ENCODE measurements at places on chromosomes 3 and 15.

DNA sequence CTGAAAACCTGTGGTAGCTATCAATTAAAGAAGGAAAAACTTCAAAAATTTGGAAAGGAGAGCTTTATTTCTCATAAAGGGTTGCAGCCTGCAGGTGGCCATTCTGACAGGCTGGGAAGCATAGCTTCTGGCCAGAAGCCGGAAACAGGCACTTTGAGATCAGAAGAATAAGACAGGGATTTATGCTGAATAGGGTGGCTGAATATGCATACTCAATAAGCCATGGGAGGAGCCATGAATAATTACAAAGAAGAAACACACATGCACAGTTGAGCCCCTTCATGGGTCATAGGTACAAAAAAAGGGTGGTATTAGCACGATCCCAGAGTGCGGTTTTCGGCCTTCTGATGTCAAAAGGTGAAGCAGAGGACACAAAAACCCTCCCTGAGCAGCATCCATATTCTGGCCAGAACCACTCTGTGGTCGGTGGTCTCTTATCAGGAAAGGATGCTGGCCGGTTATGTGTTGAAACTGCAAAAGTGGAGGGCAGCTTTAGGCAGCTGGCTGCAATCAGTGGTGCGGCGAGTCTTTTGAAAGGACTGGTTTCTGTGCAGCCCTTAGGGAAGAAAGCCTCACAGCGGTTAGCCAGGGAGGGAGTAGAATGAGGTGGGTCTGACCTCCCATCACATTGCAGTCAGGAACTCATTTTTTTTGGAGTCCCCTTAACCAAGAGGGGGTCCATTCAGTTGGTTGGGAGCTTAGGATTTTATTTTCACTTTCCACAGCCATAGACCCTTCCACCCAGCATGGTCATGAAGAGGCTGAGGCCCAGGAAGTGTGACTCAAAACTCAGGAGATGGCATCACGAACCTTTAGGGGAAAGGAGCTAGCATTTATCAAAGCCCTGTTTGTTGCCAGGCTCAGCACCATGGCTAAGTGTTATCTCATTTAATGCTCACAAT lies 34.7 kb upstream of the CCDC174 start:
- DNase-seq, result no peak

- no peak for DNase-seq
These were observed 112.2 kb upstream of the NANOGP8 start for GRCh38 chr15:35197306-35197705.

DNA sequence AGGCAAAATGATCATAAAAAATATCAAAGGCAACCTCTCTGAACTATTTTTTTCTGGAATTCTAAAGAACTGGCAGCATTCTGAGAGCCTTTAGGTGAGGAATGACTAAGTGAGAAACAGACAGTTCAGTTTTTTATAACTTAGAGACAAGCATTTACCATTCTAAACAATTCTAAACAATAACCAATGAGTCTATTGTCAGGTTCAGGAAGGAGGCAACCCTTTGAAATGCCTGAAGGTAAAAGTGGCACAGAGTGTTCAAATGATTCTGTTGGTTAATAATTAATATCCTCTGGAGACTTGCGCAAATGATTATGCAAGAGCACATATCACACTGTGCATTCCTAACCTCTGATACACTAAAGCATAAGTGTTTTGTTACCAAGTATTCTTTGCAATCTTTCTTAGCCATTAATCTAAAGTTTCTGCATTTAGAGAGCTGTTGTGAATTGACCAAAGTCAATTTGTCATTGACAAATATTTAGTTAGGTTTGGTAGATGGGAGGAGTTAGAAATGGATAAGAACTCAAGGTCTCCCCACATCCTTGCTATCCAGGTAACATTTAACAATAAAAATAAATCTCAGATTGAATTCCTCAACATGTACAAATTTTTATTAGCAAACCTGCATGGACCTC lies 9.2 kb upstream of the TGFBR2 start:
- peak; percentile 54 for DNase-seq

GRCh38 chr3:183527428-183528379 lies 27.8 kb downstream of the KLHL6 start:
- no peak for DNase-seq

DNA sequence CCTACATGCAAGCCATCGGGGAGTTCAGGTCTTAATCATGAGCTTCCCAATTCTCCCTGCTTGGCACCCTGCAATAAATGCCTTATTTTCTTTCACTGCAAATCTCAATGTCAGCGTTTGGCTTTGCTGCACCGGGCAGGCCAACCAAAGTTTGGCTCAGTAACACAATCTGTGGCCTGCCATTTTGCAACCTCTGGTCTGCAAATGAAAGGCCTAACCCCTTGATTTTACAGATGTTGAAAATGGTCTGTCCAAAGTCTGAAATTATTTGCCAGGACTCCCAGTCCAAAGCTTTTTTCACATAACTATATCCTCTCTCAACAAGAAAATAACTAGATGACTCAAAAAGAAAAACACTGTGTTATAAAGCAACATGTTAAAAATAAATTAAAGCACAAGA lies 34.0 kb upstream of the LEKR1 start:
- DNase-seq, result no peak

DNA sequence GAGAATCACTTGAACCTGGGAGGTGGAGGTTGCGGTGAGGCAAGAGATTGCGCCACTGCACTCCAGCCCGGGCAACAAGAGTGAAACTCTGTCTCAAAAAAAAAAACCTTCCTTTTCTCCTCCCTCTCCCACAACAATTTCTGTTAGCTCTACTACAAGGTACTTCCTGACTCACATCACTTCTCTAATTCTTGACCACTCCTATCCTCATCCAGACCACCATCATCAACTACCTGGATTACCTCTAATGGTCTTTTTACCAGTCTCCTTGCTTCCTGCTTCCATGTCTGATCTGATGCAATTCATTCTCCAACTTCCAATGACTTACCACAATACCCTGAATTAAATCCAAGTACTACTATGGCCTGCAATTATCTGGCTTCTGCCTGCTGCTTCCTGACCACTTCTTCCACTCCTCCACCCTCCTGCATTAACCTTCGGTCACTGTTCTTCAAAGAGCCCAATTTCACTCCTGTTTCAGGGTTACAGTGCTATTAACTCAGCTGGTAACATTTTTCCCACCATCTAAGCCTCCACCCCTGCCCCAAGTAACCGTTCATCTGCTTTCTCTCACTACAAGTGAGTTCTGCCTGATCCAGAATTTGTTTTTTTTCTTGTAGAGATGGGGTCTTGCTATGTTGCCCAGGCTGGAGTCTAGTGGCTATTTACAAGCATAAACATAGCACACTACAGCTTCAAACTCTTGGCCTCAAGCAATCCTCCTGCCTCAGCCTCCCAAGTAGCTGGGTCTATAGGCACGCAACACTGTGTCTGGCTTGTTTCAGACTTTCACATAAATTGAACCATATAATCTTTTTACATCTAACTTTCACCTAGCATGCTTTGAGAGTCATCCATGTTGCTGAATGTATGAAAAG lies 27.8 kb downstream of the DCAF1 start:
- no peak for DNase-seq

DNA sequence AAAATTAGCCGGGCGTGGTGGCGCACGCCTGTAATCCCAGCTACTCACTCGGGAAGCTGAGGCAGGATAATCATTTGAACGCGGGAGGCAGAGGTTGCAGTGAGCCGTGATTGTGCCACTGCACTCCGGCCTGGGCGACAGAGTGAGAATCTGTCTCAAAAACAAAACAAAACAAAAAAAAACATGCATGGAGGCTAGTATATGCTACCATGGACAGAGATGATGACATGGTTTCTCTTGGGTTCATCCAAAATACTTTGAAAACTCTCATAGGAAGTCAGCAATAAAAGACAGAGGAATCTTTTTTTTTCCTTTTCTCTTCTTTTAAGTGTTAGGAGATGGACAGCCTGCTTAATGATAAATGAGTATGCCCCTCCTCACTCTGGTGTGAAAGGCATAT lies 137.7 kb upstream of the MB21D2 start:
- DNase-seq, result no peak

DNA sequence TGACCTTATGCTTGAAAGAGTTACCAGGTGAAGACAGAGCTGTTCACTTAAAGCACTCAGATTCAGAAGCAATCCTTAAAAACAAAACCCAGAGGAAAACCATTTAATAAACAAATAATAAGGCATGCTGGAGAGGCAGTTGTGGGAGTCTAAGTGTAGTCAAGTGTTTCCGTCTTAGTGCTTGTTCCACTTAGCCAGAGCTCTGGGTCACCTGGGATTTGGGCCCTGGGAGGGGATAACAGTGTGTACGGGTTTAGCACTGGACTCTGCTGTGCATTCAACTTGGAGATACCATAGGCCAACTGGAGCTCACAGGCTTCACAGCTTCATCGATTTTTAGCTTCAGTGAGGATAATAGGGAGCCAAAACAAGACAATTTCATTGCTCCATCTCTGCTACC lies 444.6 kb downstream of the CNTN4 start:
- DNase-seq, result no peak

DNA sequence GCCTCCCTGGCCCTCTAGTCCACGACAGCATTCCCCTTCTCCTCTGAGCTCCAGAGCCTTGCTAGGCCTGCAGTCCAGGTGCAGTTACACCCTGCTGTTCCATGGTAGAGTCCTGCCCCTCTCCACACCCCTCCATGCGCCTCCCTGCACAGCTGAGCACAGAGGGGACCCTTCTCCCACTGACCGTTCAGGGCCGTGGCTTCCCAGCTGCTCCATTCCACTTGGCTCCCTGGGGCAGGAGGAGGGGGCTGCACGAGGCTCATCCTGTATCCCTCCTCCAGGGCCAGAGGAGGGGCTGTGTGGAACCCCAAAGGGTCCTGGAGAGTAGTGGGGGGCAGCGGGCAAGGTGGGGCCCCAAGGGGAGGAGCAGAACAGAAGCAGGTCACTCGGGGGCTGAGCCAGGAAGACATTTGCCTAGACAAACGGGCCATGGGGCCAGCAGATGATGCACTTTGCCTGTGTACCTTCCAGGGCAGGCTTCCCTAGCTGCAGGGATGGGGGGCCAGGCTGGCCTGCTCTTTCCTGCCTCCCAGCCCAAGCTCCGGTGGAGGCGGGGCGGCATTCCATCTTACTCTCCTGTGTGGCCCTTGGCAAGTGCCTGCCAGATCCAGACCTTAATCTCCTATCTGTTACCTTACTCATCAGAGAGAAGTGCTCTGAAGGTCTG lies 20.7 kb upstream of the GOLGA6C start:
- DNase-seq, result no peak

DNA sequence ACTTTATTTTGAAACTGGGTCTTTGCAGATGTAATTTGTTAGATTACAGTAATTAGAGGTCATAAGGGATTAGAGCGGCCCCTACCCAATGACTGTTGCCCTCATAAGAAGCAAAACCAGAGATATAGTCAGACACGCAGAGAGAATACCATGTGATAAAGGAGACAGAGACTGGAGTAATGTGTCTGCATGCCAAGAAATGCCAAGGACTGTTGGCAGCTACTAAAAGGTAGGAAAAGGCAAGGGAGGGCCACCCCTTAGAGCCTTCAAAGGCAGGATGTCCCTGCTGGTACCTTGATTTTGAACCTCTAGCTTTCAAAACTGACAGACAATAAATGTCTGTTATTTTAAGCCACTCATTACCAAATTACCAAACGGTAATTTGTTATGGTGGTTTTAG lies 548.2 kb downstream of the FHIT start:
- DNase-seq, result no peak

- DNase-seq, result no peak
These were observed 33.8 kb downstream of the MRAS start for GRCh38 chr3:138381950-138382715.

- DNase-seq, result no peak
These were observed 50.6 kb upstream of the RASA2 start for GRCh38 chr3:141436180-141436579.

DNA sequence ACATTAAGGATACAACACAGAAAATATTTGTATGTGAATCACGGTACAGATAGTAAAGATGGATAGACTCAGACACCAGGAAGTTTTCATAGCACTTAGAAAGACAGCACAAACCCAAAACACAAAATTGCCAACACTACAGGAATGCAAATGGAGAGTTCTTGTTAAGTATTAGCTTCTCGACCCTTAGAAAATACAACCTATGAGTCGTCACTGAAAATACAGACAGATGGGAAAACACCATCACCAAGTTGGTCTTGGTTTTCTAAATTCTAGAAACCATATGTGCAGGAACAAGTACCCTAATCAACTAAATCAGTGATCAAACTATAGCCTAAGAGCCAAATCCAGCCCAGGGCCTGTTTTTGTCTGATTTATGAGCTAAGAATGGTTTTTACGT lies 50.7 kb downstream of the PEAK1 start:
- no peak for DNase-seq

All from GM04503 (cell line).